ENCODE measurements at places on chromosomes 3 and 15.
A peak's percentile ranks its signal among the peaks of the same experiment; 100 is the strongest.

GRCh38 chr3:195078891-195079440 lies 192.0 kb downstream of the XXYLT1 start:
- no peak for DNase-seq

DNA sequence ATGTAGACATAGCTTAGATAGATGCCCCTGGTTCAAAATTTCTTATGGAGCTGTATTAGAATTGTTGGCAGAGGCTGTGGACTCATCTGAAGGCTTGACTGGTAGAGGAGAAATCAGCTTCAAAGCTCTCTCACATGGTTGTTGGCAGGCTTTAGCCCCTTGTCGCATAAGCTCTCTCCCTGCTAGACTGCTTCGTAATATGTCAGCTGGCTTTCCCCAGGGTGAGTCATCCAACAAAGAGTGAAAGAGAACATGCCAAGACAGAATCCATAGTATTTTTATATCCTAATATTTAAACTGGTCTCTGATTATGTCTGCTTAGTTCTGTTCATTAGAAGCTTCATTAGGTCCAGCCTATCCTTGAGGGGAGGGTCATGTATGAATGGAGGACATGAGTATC lies 427.4 kb upstream of the NAALADL2 start:
- no peak for DNase-seq

DNA sequence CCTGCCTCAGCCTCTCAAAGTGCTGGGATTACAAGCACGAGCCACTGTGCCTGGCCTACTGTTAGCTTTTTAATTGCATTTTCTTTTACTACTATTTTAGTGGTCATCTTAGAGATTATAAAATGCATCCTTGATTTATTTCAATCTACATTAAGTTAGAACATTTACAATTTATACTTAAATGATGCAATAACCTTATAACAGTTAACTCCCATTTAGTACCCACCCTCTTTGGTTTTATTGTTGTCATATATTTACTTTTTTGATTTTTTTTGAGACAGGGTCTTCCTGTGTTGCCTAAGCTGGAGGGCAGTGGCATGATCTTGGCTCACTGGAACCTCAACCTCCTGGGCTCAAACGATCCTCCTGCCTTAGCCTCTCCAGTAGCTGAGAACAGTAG lies 77.3 kb downstream of the PPCDC start:
- no peak for DNase-seq

GRCh38 chr15:64197425-64197824 lies 34.6 kb upstream of the PPIB start:
- DNase-seq = no peak

DNA sequence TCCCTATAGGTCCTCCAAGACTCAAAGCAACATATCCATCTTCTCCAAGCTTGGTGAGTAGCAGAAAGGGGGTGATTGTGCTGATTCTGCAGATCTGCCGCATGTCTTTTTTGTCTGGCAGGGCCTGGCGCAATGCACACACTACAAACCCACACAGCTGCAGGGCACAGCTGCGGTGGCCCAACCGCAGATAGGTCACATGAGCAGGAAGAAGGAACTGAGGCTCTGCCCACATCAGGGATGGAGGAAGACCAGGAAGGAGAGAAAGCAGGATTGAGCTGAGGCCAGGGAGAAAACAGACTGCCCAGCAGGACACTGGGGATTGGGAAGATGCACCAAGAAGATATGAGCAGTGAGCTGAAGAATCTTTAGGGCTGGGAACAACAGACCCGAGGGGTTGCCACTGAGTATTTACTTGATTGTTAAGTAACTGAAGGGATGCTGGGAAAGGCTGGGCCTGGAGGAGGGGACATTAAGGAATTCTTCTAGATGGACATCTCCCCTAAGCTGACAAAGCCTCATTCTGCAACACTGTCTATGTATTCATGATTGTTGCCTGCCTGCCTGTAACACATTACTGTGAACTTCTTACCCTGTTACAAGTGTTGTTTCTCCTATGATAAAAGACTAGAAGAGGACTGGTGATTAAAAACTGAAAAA lies 126.7 kb downstream of the MYLK start:
- DNase-seq = no peak

- no peak for DNase-seq
These were observed 48.0 kb upstream of the WDR72 start for GRCh38 chr15:53807501-53807900.

- peak; percentile 14 for DNase-seq
These were observed 55.9 kb upstream of the KLF13 start for GRCh38 chr15:31270767-31271166.

DNA sequence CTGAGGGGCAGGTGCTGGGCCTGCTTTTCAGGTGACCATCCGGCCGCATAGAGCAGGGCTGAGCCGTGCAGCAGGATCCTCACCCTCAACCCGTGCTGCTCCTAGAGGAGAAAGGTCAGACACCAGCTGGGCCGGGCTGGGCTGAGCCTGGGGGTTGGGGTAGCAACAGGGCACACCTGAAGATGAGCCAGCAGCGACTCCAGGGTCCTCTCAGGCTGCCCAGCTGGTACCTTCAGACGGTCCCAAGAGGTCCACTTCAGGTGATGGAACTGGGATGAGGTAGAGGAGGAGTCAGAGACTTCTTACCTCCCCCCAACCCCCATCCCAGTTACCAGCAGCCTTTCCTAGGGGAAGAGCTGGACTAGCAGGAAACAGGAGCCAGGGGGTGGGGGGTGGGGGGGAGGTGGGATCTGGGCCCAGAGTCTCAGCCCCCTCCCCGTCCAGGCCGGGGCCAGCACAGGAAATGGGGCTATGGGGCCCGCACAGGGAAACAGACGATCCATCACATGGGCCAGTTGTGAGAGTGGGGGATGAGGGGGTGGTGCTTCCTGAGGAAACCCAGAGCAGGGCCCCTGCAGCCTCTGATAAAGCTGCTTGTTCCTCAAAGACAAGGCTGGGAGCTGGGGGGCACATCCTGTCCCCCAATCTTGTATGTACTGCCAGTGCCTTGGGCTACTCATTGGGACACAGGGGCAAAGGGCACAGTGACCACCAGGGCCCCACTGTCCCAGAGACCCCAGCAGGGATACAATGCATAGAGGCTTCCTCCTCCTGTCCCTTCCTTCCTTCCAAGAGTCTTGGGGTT lies 3.0 kb downstream of the INKA1 start:
- peak; percentile 44 for DNase-seq

GRCh38 chr3:142447852-142448823 lies at the start of gene XRN1:
XRN1 (minus strand) TSS chr3:142448037; CDS start chr3:142447944, 93 bp downstream.
- peak; percentile 98 for DNase-seq

GRCh38 chr3:42097566-42097946 lies 6.4 kb downstream of the TRAK1 start:
- DNase-seq = no peak

- DNase-seq = no peak
These were observed 54.9 kb upstream of the COL6A6 start for GRCh38 chr3:130462089-130462488.

- DNase-seq = no peak
These were observed 429.9 kb downstream of the TBL1XR1 start for GRCh38 chr3:176767385-176767784.

- no peak for DNase-seq
These were observed 975.6 kb downstream of the GBE1 start for GRCh38 chr3:80785875-80786274.

DNA sequence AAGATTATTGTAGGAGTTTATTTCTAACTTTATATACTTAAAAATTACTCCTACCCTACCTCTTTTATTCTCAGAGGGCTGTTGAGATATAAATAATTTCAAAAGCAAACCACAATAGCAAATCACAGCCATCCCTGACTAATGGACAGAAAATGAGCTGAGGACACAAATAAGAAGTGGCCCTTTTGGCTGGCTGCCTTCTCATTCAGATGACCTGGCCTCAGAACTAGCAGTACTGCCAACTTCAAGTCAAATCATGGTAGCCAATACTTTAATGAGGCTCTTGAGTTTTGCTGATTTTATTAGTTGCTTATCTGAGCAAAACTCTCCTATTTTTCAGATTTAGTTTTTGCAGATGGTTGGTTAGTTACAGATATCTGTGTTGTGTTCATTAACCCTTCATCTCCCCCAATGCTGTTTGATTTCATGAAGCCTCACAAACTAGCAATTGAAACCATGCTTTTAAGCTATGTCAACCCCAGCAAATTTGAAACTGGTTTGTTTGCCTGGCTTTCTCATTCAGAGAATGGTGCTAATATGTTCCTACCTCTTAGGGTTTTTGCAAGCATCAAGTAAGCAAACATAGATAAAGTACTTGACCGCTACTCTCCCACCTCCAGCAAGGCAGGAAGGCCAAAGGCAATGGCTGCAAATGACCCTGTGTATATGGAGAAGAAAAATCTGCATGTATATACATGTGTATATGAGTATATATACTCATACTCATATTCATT lies 73.4 kb upstream of the HACD2 start:
- no peak for DNase-seq

GRCh38 chr3:114672692-114673447 lies 379.0 kb downstream of the TIGIT start:
- no peak for DNase-seq

DNA sequence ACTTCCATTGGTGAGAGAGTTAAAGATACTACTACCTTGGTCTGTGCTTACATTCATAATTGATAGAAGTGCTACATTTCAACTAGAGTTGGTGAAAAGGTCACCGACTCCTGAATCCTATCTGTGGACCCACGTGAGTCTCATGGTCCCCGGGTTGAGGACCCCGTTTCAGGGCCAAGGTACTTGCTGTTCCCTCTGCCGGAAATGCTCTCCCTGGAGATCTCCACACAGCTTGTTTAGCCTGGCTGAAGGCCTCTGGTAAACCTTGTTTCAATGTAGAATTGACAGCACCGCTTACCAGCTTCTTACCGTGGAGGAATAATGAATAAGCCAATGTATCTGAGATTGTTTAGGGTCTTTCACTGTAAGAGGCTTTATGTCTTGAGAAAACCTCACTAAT lies 226.0 kb upstream of the GOLGA6L4 start:
- no peak for DNase-seq

GRCh38 chr15:69603369-69604071 lies 150.9 kb downstream of the RPLP1 start:
- no peak for DNase-seq

- DNase-seq = no peak
These were observed 24.3 kb downstream of the NXPE3 start for GRCh38 chr3:101803173-101803782.

DNA sequence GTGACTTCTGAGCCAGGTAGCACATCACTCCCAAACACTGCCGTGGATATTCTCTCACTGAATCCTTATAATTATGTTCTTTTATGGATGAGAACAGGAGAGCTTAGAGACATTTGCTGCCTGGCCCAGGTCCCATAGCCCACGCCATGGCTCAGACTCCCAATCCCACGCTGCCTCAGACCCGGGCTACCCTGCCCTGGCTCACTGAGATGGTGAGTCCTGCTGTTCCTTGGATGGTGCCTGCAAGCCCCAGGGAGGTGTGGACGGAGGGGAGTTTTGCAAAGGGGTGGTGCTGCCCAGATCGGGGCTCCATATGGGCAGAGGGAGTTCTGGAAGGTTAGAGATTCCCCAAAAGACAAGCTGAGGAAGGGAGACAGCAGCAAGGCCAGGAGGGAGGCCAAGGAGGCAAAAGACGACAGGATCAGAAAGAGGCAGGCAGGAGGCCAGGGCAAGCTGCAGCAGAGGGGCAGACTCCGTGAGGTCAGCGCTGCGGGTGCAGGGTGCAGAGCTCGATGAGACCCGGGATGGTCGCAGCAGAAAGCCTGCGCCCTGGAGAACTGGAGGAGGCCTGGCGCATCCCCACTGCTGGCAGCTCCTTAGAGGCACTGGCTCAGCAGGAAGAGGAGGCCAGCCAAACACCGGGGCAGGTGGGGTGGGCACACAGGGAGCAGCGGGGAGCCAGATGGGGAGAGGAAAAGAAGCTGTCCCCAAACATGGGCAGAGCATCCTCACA lies 95.7 kb upstream of the ALDH1A3 start:
- no peak for DNase-seq

DNA sequence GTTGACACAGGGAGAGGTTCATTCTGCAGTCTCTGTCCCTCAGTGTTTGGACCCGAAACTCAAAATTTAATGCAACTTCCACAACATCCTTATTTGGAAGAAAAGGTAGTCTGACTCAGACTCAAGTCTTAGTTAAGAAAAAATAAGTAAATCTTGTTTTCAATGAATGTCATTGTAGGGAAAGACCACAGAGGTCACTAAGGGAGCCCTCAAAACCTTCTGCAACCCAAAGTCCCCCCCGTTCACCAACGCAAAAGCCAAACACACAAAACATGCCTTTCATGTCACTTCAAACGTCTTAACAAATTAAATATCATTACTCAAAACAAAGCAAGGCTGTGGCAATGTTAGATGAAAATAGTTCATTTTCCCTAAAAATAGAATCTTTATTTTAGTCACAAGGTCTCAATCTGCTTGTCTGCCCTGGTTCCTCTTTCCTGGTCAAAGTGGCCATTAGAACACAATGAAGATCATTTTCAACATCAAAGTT lies 20.9 kb upstream of the SSUH2 start:
- no peak for DNase-seq

DNA sequence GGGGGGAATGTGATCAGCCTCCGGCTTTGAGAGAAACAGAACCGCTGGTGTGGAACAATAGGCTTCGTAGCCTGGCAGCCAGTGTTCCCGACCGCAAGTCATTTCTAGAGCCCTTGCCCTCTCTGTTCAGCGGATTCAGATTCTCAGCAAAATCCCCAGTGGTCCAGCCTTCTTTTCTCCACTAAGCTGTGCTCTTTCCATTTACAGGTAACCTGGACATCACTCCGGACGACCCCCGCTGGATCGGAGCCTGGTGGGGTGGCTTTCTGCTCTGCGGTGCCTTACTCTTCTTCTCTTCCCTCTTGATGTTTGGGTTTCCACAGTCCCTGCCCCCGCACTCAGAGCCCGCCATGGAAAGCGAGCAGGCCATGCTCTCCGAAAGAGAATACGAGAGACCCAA lies 250.6 kb downstream of the SLCO3A1 start:
- no peak for DNase-seq

DNA sequence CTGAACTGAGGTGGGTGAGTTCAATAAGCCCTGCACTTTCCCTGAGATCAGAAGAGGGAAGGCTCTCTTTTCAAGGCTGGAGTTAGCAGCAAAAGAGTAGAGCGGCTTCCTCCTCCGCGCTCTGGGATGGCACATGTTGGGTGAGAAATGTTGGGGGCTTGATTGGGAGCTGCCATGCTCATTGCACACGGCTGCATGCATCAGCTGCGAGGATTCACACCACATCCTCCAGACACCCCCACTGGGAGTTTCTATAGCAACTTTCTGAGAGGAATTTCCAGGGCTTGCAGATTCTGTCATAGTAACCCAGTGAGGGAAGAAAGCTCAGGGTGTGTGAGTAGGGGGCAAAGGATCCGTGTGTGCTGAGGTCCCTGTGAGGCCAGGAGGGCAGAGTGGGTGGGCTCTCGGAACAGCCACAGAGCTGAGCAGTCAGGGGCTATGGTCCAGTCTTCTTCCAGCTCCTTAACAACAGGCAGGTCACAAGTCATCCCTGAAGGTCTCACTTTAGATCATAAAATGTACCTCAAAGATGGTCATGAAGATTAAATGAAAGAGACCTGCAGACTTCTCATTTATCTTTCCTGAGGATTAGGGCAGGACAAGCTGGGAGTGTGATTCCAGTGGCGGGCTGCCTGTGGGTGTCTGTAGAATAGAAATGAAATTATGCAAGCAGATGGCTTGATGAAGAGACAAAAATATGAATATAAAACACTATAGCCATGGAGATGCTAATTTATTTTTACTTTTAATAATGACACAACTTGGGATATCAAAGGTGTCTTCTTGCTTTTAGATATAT lies 75.7 kb upstream of the CHRNA7 start:
- DNase-seq = no peak

- DNase-seq = no peak
These were observed 14.0 kb downstream of the PLCD1 start for GRCh38 chr3:38015485-38015884.

- DNase-seq = no peak
These were observed 38.5 kb upstream of the TFRC start for GRCh38 chr3:196120291-196120951.
